Stimulated activated memory B cell treated with anti-CD40 and anti-IgM and Interleukin-4, amounts not matched to agents 10 μg/mL and 1 μg/mL and 100 μg/mL, for 72 hours (primary cell): ENCODE measurements at places on chromosomes 3 and 15.

- ATAC-seq, result peak; percentile 51
Observed at GRCh38 chr3:27325419-27325818, 43.8 kb downstream of the NEK10 start.

- ATAC-seq, result no peak
Observed at GRCh38 chr15:74319596-74320351, 47.7 kb downstream of the CYP11A1 start.

- no peak for ATAC-seq
Observed at GRCh38 chr3:80190051-80190450, 422.3 kb upstream of the ROBO1 start.

DNA sequence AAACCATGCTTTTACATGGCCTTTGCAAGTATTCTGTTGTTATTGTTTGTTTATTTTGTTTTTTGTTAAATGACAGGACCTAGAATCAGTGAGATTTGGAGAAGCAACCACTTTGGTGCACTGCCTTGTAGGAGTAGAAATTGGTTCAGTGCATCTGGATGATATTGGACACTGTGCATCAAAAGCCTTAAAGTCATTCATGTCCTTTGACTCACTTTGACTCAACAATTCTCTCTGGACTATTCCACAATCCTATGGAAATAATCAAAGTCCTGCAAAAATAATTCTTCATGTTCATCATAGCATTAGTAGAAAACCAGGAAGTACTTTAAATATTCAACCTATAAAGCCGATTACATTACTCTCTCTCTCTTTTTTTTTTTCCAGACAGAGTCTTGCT is 224.8 kb downstream of the ABHD5 start:
- no peak for ATAC-seq

- ATAC-seq, result no peak
Observed at GRCh38 chr3:184740509-184741258, 28.8 kb upstream of the MAGEF1 start.

- ATAC-seq, result no peak
Observed at GRCh38 chr15:86830304-86830703, 750.6 kb downstream of the AGBL1 start.

GRCh38 chr15:101256757-101257156 is 4.9 kb upstream of the CHSY1 start:
- ATAC-seq, result no peak

DNA sequence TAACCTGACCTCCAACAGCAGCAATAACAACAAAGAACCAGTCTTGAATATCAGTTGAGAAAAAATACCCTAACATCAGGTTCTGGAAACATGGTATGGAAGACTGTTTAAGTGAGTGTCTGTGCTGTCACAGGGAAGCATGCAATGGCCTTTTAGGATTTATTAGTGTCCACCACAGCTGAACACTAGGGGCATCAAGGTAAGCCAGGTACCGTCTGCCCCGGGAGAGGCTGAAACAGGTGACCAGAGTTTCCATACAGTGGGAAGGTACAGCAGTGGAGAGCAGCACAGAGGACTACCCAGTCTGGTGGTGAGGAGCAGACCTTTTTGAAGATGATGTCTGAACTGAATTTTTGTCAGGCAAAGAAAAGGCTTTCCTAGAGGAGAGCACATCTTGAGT is 18.4 kb downstream of the ZDHHC23 start:
- no peak for ATAC-seq

DNA sequence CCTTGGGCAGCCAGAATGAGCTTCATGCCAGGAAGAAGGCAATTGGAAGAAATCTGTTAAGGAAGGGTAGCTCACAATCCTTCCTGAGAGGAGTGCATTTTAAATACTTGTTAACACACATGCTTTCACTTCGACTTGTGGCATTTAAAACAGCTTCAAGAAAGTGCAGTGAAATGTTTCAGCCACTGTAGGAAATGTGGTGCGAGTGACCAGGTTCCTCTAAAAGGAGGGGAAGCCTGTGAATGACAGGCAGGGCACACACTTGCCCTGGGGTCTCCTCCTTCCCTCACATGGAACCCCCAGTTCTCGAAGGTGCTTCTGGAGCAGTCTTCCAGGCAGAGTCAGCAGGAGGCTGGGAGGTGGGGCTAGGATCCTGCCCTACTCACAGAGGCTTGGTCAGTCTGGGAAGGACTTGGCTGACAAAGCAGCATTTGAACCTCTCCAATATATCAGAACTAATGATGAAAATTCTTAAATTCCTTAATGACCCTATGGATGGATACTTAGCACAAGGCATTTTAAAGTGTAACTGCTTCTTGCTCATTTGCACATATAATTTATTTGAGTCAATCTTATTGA is 358.6 kb downstream of the CHST2 start:
- ATAC-seq, result no peak

GRCh38 chr15:43922021-43922420 is 95.2 kb downstream of the WDR76 start:
- no peak for ATAC-seq

- no peak for ATAC-seq
Observed at GRCh38 chr3:172323894-172324610, 124.2 kb downstream of the GHSR start.

- ATAC-seq, result no peak
Observed at GRCh38 chr15:99106417-99107220, 1.7 kb downstream of the SYNM start.

- no peak for ATAC-seq
Observed at GRCh38 chr3:52281981-52282801, 3.7 kb upstream of the WDR82 start.

- ATAC-seq, result peak; percentile 68
Observed at GRCh38 chr15:58517682-58518525, 86.1 kb downstream of the LIPC start.

DNA sequence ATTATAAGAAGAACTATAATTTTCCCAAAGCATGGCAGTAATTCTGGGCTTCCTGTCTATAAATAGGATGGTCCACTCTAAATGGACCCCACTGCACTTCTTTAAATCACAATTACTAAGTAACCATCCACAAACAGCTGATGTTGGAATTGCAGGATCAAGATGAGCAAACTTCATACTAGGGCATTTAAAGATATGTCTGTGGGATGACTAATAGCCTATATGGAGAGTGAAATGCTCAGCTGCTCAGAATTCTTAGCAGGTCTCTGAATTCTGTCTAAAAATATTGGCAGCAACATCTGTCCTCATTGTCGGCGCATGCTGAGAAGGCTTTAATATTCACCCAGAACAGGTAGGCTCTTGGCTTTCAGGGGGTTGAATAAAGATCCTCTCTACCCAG is 140.4 kb downstream of the SATB1 start:
- no peak for ATAC-seq

DNA sequence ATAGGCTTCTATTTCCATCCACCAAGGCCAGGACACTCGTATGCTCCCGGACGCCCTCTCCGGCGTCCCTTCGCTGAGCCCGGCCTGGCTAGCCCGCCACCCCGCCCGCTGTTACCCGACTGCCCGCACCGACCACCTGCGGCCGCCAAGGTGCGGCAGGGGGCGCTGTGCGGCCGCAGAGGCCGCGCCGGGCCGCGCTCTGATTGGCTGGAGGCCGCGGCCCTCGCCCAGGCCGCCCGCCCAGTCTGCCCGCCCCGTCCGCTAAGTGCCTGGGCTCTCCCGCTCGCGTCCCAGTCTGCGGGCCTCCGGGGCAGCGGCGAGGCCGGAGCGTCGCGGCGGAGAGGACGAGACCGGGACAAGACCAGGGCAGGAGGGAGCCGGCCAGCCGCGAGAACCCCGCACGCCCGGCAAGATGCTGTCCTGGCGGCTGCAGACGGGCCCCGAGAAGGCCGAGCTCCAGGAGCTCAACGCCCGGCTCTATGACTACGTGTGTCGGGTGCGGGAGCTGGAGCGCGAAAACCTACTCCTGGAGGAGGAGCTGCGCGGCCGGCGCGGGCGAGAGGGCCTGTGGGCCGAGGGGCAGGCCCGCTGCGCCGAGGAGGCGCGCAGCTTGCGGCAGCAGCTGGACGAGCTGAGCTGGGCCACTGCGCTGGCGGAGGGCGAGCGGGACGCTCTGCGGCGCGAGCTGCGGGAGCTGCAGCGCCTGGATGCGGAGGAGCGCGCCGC is at the start of gene SYNM:
Gene SYNM (plus strand): TSS at position 293 of the 726 bp plus-strand sequence. CDS start 120 bp downstream, at position 413.
- ATAC-seq, result peak; percentile 65

- no peak for ATAC-seq
Observed at GRCh38 chr3:112818289-112818688, 28.4 kb downstream of the CD200R1L start.

DNA sequence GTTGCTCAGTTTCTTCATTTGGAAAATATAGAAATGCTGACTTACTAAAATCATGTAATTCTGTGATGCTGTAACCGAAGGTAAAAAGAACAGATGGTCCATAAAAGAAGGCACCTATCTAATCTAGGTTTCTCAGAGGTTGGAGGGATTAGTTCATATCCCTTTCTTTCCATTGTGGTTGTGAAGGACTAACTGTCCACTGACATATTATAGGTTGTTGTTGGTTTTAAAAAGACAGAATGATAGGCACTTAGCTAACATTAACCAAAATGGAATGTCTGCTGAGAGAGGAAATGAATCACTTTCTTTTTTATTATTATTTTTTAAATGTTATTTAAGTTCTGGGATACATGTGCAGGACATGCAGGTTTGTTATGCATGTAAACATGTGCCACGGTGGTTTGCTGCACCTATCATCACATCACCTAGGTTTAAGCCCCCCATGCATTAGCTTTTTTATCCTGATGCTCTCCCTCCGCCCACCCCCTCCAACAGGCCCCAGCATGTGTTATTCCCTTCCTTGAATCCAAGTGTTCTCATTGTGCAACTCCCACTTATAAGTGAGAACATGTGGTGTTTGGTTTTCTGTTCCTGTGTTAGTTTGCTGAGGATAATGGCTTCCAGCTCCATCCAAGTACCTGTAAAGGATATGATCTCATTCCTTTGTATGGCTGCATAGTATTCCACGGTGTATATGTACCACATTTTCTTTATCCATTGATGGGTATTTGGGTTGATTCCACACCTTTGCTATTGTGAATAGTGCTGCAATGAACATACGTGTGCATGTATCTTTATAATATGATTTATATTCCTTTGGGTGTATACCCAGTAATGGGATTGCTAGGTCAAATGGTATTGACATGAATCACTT is 45.8 kb downstream of the ALDH1A2 start:
- no peak for ATAC-seq

- no peak for ATAC-seq
Observed at GRCh38 chr3:69142797-69143454, 20.5 kb upstream of the LMOD3 start.

GRCh38 chr3:60107275-60107674 is 1057.5 kb upstream of the CFAP20DC start:
- ATAC-seq, result no peak

- ATAC-seq, result no peak
Observed at GRCh38 chr15:100922192-100923040, 3.3 kb downstream of the LRRK1 start.

- no peak for ATAC-seq
Observed at GRCh38 chr15:95471690-95472086, 858.8 kb upstream of the NR2F2 start.

- ATAC-seq, result no peak
Observed at GRCh38 chr15:53266176-53266575, 476.0 kb upstream of the ONECUT1 start.

DNA sequence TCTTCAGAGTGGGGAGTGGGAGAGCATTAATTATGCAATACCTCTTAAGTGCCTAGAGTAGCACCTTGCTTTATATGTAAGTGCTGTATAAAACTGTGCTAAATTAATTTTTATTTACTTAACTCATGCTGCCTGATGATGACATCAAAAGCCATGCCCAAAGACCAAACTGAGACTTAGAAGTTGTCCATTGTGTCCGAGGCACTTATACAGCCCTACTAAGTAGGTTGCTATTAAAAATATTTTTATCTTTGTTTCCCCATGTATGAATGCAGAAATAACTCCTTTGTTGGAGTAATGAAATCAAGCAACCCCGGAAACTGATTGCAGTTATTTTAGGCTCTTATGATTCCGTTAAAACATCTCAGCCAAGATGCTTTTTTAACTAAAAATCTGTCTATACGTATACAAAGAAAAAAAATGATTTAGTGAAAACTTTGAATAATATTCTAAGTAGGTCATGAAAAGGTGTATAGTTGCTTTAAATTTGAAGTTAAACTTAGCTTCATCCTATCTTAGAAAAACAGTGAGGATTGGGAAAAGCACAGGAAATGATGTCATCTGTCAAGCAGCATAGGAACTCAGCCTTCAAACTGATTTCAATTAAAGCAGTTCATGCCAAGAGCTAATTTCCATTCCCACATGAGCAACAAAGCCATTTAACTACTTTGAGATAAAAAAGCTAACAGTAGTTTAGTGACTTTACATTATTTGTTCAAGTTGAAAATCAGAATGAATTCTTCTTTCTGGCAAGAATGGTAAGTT is 43.0 kb downstream of the FBN1 start:
- ATAC-seq, result no peak

DNA sequence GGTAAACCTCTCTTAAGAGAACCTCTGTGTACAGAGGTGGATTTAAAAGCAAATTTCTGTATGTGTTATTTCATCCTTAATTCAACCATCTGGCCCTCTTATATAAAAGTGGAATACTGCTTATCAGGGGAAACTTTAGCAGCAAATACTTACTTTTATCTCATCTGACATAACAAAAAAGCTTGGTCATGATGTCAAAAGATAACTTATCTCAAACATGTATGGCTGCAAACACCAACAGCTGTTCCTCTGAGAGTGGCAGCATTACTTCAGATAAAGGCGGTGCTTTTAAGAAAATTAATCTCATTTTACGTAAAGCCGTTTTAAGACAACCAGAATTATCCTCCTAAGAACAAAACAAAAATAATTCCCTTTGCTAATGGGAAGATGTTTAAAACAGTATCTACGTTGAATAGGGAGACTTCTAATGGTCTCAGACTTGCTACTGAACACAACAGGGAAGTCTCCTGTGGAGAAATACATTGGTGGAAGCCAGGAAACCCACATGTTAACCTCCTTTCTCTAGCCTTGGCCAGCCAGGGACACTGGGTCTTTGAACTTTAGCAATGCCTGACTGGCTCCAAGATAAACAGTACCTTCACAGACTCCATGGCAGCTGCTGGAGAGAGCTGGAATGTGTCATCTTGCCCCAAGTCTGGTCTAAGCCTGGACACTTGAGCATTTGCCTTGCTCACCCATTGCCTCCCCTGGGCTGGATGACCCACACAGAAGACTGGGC is 18.1 kb downstream of the ARRDC4 start:
- ATAC-seq, result no peak

DNA sequence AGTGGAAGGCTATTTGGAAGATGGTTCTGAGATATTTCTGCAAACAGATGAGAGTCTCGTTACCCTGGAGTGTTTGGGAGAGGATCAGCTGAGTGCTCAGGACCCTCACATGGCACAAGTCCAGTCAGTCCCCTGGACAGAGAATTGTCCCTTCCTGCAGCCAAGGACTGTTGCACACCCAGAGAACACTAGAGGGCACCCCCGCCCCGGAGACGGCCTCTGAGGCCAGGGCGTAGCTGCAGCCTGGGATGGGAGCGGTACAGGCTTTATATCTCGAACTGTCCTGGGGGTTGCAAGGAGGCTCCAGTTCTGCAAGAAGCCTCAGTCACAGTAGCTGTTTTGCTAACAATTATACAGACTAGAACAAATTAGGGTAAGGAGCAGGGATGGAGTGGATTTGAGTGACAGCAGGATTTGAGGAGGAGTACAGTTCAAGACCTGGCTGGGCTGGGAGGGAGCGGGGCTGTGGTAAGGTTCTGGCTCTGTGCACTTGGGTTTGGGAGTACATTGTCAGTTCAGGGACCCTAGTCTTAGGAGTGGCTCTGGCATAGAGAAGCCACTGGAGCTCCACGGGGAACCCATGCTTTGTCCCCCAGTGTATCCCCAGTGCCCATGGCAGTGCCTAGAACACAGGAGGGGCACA is 67.6 kb upstream of the HACD2 start:
- peak; percentile 75 for ATAC-seq
